Central memory CD8-positive, alpha-beta T cell (primary cell): ENCODE measurements at places on chromosomes 5 and 9.

DNA sequence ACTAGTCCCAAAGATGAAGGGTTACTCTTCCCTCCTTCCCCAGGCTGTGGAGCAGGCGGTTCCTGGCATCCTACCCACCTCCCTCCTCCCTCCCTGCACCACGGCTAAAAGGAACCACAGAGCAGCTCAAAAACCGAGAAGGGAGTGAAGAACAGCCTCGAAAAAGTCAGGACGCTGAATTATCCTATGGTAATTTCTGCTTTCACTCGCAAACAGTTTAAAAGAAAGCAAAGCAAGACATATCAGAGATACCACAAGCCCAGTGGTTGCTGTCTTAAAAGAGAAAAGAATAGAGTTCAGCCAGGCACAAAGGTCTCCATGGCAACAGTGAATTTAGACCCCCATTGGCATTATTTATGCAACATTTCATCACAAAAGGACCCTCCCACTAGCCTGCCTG, 315.4 kb downstream of the CTNND2 start:
- H3K36me3 ChIP-seq, result no peaks in the 10 kb centered on the region
- no peaks in the 10 kb centered on the region for H3K27me3 ChIP-seq
- H3K4me3 ChIP-seq, result no peak overlapping the region
- no peaks in the 10 kb centered on the region for H3K4me1 ChIP-seq

- peaks cover 36% of the 10 kb centered on the region for H3K4me1 ChIP-seq
- no peak overlapping the region for H3K27ac ChIP-seq
- peaks cover 54% of the 10 kb centered on the region for H3K36me3 ChIP-seq
- no peaks in the 10 kb centered on the region for H3K27me3 ChIP-seq
- H3K4me3 ChIP-seq, result no peak overlapping the region
Observed at GRCh38 chr5:43137326-43137725, 16.6 kb downstream of the ZNF131 start.

GRCh38 chr5:150142959-150143349, 12.7 kb downstream of the PDGFRB start:
- H3K27ac ChIP-seq, result no peak overlapping the region
- H3K36me3 ChIP-seq, result no peaks in the 10 kb centered on the region
- no peaks in the 10 kb centered on the region for H3K4me1 ChIP-seq
- no peak overlapping the region for H3K4me3 ChIP-seq

DNA sequence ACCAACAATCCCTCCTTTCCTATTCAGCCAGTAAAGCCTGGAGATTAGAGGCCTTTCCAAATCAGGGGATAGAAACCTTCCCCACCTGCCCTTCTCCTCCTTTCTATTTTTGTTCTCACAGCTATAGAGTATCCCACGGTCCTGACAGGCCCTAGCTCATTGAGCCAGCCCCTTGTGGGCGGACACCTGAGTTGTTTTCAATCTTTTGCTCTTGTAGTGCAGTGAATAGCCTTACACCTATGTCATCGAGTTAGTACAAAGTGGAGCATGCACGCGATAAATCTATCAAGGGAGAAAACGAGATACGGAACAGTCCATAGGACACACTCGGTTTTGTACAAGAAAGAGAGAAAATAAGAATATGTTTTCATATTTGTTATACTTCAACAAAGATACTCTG, 77.2 kb downstream of the TSPAN17 start:
- H3K4me1 ChIP-seq, result peaks cover 21% of the 10 kb centered on the region
- peaks cover 53% of the 10 kb centered on the region for H3K27me3 ChIP-seq
- no peak overlapping the region for H3K27ac ChIP-seq
- peaks cover 2% of the 10 kb centered on the region for H3K36me3 ChIP-seq
- no peak overlapping the region for H3K4me3 ChIP-seq

DNA sequence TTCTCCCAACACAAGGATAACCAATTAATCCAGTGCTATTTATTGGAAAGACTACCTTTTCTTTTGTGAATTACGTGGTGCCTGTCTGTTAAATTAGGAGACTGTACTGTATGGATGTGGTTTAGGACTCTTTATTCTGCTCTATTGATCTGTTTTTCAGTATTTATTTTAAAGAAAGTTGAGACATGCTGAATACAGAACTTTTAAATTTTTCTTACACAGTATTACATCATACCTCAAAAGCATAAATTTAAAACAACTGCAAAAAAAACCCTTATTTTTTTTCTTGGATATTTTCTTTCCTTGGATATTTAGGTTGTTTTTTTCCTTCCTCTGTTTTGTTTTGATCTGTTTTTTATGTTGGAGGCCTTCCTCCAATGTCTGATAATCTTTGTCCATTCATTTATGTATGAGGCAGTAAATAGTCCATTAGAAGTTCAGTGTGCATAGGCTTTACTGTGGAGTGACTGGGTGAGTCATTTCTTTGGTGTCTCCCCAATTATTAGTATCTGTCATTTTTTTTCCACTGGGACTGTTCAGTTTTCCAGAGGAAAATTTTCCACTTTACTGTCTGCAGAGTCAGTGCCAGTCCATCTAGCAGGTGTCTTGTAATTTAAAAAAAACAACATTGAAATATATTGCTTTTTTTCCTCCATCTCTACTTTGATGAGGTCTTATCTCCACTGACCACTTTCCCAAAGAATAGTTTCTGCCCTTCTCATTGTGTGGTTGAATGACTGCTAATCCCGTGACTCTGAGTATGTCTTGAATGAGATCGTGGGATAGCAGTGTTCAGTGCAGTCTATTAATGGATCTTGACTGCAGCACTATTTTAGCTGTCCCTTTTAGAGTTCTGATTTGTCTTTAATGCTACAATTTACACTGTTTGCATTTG, 15.2 kb downstream of the CYSTM1 start:
- no peaks in the 10 kb centered on the region for H3K36me3 ChIP-seq
- H3K27me3 ChIP-seq, result no peaks in the 10 kb centered on the region
- no peak for DNase-seq
- H3K4me1 ChIP-seq, result no peaks in the 10 kb centered on the region
- H3K4me3 ChIP-seq, result no peak overlapping the region
- no peak overlapping the region for H3K27ac ChIP-seq
